Natural killer cell treated with Interleukin-12 subunit alpha and Interleukin-12 subunit beta and Interleukin-15 and Interleukin-18, amount 100 ng/mL, for 72 hours (primary cell): ENCODE measurements at places on chromosomes 3 and 15.

GRCh38 chr3:184255291-184256039 lies 5.9 kb downstream of the CAMK2N2 start:
- no peak for DNase-seq

- DNase-seq: no peak
Observed at GRCh38 chr15:40985541-40986330, 32.5 kb downstream of the CHAC1 start.

- DNase-seq: no peak
Observed at GRCh38 chr3:145017959-145018358, 1046.3 kb downstream of the DIPK2A start.

DNA sequence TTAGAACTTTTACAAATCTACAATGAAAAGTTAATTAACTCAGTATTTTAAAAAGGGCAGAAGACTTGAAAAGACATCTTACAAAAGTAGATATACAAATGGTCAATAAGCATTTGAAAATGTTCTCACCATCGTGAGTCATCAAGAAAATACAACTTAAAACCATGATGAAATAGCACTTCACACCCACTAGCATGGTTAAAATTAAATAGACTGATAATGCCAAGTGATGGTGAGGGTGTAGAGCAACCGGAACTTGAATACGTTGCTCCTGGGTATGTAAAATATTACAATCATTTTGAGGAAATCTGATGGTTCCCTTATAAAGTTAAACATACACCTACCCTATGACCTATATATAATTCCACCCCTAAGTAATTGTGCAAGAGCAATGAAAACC lies 319.8 kb upstream of the UMPS start:
- no peak for DNase-seq

- no peak for DNase-seq
Observed at GRCh38 chr15:70235347-70235746, 137.6 kb upstream of the TLE3 start.

DNA sequence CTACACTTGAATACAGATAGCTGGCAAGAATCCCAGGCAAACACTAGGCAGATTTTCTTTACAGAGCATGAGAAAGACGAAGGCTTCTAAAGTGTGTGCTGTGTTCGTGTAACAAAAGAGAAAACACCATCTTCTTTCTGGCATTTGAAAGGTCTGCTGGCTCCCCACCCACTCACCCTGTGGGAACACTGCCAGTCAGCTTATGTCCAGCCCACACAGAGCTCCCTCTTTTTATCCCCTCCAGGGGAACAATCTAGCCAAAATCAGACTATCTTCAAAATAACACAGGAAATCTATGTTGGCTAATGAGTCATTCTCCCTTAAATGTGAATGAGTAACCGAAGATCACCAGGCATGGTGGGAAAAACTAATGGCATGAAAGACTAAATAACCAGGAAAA lies 45.6 kb upstream of the PAQR5 start:
- DNase-seq: no peak

DNA sequence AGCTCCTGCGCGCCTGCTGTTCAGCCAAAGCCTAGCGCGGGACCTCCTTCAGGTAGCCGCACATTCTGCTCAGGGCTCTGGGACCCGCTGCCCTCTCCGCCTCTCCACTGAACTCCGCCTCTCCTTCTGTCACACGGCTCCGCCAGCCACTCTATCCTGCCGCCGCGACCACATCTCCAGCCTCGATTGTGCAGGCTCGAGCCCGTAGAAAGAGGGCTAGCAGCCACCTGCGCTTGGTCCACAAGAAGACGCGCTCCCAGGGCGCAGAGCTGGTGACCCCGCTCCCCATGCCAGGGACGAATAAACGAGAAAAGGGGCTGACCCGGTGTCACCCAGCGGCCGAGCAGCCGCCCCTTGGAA lies 1.1 kb upstream of the VIPR1 start:
- DNase-seq: no peak

DNA sequence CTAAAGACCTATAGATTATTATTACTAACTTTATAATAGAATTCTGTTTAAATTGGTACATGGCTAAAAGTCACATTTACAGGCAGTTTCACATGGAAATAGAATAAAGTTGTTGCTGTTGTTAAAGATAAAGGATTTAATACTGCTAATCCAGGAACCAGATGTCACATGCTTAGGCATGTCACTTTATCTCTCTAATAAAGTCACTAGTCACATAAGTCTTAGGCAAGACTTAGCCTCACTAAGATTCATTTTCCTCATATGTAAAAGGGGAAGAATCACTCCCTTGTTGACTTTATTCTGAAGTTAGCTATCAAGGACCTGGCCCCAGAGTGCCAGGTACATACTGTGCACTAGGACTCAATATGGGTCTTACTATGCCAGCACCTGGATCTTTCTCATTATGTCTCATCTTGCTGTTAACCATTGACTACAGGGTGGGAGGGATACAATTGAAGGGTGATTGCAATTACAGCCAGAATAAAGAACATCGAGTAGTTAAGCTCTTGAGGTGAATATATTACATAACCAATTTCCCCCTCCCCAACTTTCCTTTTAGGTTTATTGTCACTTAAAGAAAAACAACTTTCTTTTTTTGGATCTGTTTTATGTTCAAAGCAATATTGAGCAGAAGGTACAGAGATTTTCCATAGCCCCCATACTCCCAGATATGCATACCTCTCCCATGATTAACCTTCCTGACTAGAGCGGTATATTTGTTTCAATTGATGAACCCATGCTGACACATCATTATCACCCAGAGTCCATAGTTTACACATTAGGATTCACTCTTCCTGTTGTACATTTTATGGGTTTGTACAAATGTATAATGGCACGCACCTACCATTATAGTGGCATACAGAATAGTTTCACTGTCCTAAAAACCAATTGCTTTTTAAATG lies 36.6 kb downstream of the LNP1 start:
- no peak for DNase-seq

- no peak for DNase-seq
Observed at GRCh38 chr3:149340310-149340933, 7.0 kb upstream of the TM4SF18 start.

DNA sequence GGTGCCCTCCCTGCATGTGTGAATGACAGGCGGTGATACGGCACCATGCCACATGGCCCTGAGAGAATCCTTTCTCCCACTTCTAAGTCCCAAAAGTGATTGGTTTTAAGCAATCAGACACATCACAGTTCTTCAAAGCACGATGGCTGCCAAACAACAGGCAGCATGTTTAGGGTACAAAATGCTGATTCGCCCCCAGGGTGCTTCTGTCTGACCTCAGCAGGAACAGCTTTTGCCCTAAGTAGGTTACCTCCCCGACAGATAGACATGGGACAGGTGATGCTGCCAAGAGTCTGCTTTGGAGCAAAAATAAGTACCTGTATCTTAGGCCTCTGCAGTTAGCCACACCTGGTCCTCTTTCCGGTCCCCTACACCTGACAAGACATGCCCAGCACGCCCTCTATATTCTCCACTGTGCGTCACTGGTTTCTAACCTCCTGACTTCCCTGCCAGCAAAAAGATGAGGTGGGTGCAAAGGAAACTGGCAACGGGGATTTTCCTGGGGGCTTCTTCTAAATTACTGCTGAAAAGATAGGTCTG lies 549.8 kb downstream of the FOXP1 start:
- no peak for DNase-seq

GRCh38 chr3:174398761-174399160 lies 460.4 kb upstream of the NAALADL2 start:
- no peak for DNase-seq

GRCh38 chr3:17928502-17929145 lies 186.2 kb upstream of the TBC1D5 start:
- no peak for DNase-seq

DNA sequence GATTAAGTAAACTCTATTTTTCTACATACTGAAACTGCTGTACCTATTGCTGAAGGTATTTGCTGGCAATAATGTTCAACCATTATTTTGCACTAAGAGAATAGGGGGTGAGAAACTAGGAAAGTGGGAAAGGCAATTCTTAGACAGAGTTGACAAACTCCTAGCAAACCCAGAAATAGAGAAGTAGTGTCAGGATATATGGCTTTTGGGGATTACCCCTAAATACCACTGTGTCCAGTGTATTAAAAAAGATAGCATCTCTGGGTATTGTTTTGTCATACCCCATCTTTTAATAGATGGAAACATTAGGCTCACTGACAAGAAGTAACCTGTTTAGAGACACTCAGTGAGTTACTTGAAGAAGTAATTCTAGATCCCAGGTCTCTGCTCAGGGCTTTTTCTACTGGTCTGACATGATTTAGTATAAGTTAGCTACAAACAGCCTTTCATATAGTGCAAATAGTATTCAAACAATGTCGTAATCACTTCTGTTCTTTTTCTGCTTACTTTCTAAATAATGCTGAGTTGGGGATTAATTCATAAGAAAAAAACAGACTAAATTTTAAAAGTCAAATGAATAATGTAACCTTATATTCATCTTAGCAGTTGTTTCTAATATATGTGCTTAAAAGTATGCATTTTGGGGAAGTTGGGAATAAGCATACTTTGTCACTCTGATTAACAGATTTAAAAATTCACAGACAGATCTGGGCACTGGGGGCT lies 107.2 kb downstream of the IL1RAP start:
- DNase-seq: no peak

- no peak for DNase-seq
Observed at GRCh38 chr15:98330692-98331435, 317.5 kb upstream of the IGF1R start.

- no peak for DNase-seq
Observed at GRCh38 chr15:69138963-69139362, 21.5 kb upstream of the GLCE start.

DNA sequence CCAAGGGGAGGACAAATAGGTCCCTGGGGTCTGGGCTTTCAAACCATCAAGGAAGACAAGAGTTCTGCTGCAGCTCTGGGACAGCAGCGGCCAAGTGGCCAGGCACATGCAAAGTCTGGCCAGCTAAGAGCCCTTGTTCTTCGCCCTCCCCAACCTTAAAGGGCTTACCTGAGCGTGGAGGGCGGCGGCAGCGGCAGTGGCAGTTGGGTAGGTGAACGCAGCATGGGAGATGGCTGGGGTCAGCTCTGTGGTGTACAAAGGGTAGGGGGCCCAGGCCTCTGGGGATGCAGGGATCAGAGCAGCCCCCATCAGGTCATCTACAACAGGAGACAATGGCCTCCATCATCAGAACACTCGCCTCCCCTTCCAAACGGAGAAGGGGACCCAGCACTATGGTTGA lies 27.1 kb downstream of the RBPMS2 start:
- no peak for DNase-seq

GRCh38 chr3:68866157-68866556 lies 66.2 kb downstream of the TAFA4 start:
- no peak for DNase-seq

GRCh38 chr3:186599142-186599784 lies 13.6 kb upstream of the AHSG start:
- DNase-seq: no peak

DNA sequence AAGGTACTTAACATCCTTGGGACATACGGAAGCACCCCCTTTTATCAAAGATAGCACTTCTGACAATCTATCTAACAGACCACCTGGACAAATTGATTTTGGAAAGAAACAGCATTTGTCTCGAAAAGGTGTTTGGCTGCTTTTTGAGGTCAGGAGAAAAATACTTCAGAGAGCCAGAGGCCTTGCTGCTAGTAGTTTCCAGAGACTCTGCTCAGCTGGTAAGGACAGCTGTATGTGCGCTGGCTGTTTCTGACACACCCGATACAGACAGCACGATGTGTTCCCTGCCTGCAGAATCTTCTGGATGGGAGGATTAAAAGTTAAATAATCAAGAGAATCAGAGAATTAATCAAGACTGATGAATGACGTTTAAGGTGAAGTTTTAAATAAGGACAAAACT lies 15.6 kb upstream of the GYG1 start:
- no peak for DNase-seq

DNA sequence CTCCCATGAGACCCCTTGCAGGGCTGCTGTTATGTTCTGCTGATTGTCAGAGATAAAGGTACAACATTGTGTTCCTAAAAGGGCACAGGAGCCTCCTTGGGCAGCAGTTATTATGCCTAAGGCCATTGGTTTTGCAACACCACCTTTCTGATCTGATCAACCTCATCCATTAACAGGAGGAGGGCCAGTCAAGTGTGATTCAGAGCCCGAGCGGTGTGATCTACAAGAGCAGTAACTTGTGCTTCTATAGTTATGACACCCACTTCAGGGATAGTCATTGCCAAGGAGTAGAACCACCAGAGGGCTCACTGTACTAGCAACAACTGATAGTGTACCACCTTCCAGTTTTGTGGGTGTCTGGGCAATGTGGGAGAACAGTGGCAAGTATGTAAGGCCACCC lies 1457.9 kb upstream of the CADM2 start:
- DNase-seq: no peak

GRCh38 chr15:61050844-61051568 lies 178.1 kb downstream of the RORA start:
- DNase-seq: no peak

DNA sequence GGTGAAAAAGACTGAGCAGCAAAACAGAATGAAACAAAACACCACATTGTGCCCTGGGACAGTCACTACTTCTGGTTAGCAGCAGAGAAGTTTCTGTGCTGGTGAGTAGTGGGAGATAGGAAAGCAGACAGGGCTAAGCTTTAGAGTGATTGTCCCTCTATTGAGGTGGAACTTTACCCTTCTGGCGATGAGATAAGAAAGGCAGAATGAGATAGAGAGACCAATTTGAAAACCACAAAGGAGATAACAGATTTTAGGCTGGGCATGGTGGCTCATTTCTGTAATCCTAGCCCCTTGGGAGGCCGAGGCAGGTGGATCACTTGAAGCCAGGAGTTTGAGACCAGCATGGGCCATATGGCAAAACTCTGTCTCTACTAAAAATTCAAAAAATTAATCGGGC lies 208.5 kb downstream of the TBL1XR1 start:
- DNase-seq: no peak

DNA sequence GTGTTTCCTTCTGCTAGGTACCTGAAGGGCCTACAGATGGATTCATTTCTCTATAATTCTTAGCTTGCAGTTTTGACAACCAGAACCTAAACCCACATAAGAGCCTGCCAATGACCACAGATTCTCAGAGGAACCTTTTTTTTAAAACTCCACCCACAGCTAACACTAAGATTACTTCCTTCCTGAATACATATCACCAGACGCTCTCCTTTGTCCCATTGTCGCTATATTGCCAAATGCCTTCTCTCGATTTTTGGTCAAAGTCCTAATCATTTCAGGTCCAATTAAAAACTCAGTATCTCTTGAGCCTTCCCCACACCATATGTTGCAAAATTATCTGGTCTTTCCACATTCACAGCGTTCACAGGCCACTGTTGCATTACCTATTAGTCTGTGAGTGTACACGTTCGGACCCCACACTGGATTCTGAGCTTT lies 12.4 kb downstream of the ZNF710 start:
- no peak for DNase-seq

GRCh38 chr3:131699001-131699400 lies 196.2 kb upstream of the MRPL3 start:
- DNase-seq: no peak

DNA sequence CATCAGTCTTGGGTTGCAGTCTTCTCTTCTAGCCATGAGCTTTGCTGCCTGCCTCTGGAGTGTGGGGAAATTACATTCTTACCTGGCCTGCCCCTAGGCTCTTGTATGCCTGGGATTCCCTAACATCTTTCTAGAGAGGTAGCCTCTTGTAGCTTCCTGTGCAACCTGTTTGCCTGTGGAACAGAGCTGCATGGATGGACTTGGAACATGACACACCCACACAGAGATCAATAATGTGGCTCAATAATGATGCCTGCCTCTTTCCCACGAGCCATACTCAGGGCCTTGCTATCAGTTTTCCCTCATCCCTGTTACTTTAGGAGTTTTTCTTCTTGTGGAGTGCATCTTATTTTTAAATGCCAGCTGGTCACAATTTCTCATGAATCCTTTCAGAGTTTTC lies 11.4 kb downstream of the CHCHD6 start:
- no peak for DNase-seq
